ENCODE measurements at places on chromosomes 3 and 15.

GRCh38 chr15:77722759-77723460 is 90.2 kb upstream of the LINGO1 start:
- no peak for DNase-seq

- peak; percentile 97 for DNase-seq
Observed at GRCh38 chr3:183884427-183885296, at the start of gene PARL. Gene PARL, minus strand, starts transcription at chr3:183884880. Its CDS starts 34 bp downstream, at chr3:183884846.

DNA sequence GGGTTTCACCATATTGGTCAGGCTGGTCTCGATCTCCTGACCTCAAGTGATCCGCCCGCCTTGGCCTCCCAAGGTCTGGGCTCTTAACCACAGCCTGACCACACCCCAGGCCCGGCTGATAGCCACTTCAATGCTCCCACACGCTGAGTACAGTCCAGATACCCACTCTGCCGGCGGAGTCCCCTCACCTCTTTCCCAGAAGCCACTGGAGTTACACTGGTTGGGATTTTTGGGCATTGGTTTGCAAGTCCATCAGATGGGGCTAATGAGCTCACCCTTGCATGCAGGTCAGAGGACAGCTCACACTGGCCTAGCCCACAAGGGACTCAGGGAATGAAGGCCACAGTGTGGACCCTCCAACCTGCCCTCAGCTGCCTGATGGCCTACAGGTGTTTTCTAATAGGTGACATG is 60.1 kb downstream of the IQSEC1 start:
- no peak for DNase-seq

DNA sequence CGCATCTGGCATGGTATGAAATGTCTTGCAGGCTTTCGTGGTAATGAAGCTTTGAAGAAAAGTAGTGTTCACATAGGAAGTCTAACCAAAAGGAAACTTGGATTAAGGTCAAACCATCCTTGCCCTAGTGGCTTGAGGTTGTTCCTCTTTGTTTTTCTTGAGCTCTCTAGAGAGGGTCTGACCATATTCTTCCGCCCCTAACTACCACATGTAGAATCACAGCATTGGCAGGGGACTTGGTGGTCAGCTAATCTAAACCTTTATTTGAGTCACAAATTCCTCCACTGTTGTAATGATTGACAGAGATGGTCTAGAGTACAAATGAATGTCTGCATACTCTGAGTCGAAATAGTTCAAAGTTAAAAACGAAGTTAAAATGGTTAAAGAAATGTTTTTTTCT is 39.1 kb upstream of the PHLDB2 start:
- DNase-seq: no peak

Data from stimulated activated CD4-positive, alpha-beta T cell treated with anti-CD3 and anti-CD28 coated beads, Interleukin-1b, Interleukin-23, amount 100 ng/mL, for 1 hour (primary cell).